Stimulated activated CD4-positive, alpha-beta T cell treated with anti-CD3 and anti-CD28 coated beads, Interleukin-4, amount 100 ng/mL, for 4 hours (primary cell): ENCODE measurements at places on chromosomes 7 and 10.
A peak's percentile ranks its signal among the peaks of the same experiment; 100 is the strongest.

DNA sequence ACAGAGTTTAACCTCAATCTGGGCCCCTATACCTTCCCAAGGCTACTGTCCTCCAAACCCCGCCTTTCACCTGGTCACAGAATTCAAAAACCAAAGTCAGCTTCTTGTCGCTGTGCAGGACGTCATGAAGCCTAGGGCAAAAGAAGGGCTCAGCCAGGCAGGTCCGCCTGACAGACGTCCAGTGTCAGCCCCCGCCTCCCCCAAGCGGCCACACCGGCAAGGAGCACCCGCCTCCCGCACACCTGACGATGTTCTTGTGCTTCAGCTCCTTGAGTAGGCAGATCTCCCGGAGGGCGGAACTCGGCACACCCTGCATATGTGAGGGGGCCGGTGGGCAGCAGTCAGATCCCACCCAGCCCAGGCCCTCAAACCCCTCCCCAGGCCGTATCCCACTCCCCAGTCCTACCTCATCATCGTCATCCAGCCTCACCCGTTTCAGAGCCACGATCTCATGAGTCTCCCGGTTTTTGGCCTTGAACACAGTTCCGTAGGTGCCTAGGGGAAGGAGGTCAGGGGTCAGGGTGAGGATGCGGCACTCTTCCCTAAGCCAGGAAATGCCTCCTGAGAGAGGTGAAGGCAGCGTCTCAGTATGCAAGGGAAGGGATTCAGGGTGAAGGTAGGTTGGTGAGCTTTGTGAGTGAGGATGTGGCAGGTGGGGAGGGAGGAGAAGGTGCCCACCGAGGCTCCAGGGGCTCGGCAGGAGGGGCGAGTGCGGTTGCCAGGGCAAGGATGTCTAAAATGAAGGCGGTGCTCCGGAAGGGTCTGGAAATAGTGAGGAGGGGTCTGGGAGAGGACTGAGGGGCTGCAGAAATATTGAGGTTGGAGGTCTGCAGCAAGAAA lies 811 bp downstream of the CDK5 start:
- DNase-seq, result no peak

DNA sequence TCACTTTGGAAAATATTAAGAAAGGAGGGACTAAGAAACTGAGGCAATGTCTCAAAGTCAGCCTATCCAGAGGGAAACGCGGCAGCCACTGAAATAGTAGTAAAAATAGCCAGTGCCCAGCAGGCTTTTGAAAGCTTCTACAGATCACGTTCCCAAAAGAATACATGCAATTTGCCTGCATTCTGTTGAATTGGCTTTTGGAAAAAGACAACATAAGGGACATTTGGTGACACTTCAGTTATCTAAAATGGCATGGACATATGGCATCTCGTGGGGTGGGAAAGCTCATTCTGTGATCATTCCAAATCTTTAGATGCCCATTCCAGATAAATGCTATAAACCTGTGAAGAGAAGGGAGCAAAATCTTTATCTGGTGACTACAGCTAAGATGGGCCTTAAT lies 82.8 kb upstream of the PDE1C start:
- DNase-seq, result no peak

DNA sequence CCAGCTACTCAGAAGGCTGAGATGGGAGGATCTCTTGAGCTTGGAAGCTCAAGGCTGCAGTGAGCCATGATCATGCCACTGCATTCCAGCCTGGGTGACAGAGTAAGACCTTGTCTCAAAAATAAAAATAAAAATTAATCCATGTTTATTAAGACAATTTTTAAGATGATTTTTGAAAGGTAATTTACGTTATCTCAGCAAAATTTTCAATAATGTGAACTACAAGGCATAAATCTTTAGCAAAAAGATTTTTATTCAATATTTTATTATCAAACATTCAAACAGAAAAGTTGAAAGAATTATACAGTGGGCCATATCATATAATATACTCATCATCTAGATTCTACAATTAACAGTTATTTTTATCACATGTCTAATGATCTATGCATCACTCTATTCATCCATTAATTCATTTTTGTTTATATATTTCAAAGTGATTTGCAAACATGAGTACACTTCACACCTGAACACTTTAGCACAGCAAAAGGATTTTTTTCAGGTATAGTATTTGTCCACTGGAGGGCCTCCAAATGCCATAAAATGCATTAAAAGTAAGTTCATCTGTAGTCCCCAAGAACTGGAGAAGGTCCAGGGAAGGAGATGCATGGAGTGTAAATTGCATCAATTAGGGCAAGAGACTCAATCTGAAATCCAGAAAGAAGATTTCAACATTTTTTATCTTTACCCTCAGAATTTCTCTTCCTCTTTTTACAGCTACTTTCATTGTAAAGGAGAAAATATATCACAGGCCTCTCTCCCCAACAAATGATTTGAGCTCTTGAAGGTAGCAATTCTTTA lies 38.6 kb upstream of the RSBN1L start:
- DNase-seq, result no peak

DNA sequence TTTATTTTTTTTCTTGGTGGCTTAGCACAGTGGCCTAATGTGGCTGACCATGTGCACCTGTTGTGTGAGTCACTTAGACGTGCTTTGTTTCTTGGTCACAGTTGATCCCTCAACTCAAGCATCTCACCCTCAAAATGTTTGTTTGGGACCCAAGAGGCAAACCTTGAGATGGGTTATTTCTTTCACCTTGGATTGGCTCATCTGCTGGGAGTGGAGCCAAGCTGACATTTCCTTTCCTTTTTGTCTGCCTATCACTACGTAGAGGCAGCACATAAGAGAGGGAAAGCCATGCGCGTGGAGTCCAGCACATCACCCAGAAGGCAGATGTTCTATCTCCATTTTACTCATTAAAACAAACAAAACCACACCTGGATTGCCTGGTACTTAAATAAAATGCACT lies 6.4 kb upstream of the PRKCQ start:
- no peak for DNase-seq

GRCh38 chr10:44311563-44312051 lies 73.3 kb downstream of the CXCL12 start:
- DNase-seq, result no peak

DNA sequence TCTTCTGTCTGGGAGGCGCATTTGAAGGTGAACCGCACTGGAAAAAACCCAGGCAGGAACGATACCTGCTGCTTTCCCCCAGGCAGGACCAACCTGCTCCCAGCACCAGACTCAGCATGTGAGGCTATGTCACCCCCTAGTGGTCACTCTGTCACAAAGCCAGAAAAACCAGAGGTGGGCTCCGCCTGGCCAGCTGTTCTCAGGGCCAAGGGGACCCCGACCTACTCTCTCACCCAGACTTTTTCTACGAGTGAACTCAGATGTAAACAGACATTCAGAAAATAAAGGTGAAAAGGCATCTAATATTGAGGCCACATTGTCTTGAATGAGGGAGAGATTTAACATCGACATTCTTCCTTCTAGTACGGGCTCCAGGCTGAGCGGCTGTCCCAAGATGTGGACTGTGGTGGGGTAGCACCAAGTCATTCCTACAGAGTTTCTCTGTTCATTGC lies 117.3 kb downstream of the PRKAG2 start:
- DNase-seq, result peak; percentile 56

DNA sequence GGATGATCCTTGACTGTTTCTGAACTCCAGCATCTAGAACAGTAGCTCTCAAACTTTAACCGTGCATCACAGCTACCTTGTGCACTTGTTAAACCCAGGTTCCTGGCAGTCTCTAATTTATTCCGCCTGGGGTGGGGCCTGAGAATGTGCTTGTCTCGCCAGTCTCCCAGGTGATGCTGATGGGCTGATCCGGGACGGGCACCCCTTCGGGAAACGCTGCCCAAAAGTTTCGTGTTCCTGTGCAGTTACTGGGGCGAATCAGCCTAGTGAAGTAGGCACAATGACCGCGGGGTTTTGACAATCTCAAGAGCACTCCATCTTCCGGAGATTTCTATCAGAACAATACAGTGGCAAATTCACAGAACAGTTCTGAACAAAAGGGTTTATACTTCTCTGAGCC lies 29.9 kb downstream of the ADCYAP1R1 start:
- no peak for DNase-seq

GRCh38 chr7:131637859-131638258 lies 81.4 kb upstream of the PODXL start:
- no peak for DNase-seq

DNA sequence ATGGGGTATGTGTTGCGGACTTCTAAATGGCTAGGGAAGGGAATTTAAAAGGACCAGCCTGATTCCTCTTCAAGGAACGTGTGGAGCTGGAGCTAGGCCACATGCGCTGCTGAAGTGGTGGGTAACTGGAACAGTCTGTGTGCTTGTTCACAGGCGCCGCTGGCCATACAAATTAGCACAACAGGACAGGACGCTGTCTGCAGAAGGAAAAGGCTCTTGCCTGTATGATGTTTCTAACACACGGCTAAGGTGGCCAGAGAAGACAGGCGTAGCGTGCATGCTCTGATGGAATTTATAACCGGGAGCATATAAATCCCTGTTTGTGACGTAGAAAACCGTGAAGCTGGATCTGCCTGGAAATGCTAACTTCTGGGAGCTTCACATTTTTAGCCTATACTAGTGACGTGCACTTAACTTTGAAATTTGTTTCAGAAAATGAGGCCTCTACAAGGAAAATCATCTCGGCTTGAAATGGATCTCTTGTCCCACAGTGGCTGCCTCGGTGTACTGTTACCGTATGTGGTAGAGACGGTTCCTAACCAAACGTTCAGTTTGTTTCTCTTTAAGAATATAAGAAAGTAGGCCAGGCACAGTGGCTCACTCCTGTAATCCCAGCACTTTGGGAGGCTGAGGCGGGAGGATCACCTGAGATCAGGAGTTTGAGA lies 569.4 kb downstream of the PTPRN2 start:
- no peak for DNase-seq

- no peak for DNase-seq
Measured at GRCh38 chr10:61888744-61889143, 12.8 kb upstream of the ARID5B start.

- no peak for DNase-seq
Measured at GRCh38 chr10:21260506-21261149, 264.9 kb downstream of the SKIDA1 start.

DNA sequence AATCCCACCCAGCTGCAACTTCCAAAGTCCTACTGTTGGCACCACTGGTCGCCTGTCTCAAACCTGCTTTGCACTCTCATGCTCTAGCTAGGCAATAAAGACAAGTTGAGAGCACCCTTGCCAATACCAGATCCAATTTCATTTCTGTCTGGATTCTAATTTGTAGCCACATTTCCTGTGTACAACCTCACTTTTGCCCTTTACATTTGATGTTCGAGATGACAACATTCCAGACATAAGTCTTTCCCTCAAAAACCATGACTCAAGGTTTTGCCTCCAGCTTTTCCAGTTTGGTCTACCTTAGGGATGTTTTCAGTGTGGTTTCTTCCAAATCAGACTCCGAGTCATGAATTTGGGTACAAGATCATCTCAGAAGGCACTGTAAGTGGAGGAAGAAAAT lies 309.0 kb downstream of the GPAM start:
- DNase-seq, result no peak

GRCh38 chr10:5447611-5448071 lies 35.3 kb downstream of the NET1 start:
- no peak for DNase-seq

- DNase-seq, result no peak
Measured at GRCh38 chr10:5195727-5196374, 786 bp upstream of the AKR1C4 start.

- no peak for DNase-seq
Measured at GRCh38 chr10:62059217-62059920, 157.9 kb downstream of the ARID5B start.

GRCh38 chr7:99340659-99341058 lies 15.0 kb downstream of the ARPC1A start:
- DNase-seq, result no peak

DNA sequence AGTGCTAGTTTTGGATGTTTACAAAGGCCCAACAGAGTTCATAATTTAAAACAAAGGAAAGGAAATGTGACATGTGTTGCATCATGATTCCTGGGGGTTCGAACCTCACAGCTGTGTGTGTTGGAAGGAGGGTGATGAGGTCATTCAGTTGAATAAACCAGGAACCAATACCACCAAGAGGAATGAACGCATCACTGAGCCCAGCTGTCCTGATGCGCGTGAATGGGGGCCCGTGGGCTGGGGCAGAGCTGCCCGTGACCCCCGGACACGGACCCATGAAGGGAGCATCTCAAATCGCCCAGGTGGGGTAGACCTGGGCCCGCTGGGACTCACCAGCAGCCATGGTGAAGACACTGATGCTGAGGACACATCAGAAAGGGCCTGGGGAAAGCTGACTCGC lies 33.0 kb downstream of the BRI3 start:
- no peak for DNase-seq

DNA sequence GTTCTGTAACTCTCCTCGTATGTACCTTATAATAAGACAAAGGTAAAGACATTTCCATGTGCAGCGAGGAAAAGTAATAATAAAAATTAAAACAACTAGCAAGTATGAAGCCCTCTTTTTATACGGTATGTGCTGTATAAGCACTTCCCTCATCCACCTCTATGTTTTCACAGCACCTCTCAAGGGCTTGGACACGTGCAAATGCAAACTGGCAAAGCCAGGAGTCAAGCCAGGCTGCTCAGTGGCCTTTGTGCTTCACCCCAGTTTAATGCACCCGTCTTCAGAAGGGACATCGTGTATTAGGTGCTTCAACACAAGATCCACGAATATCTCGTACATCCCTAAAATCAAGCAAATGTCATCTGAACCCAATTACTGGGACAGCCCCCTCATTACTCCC lies 1.3 kb upstream of the DGKI start:
- DNase-seq, result no peak

GRCh38 chr10:114931072-114931679 lies 6.8 kb upstream of the TRUB1 start:
- DNase-seq, result no peak

GRCh38 chr7:20244334-20245120 lies 27.3 kb upstream of the MACC1 start:
- DNase-seq, result no peak

GRCh38 chr7:44982535-44982923 lies 3.7 kb upstream of the MYO1G start:
- no peak for DNase-seq

DNA sequence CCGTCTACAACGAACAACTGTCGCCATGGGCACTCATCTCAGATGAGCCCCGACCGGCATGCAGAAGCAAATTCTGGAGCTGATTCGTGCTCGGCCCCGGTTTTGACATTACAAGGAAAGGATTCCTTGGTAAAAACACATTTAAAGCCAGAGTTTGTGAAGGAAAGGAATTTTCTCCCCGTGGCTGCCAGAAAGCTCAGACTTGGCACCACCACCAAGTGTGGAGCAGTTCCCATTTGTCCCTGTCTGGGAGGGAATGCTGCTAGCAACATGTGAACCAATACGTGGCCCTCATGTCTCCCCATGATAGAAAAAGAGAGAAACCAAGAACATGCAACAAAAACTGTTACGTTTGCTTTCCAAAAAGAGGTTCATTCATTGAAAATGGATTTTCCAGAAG lies 55.2 kb upstream of the DDC start:
- no peak for DNase-seq

GRCh38 chr10:43138757-43139241 lies 554 bp downstream of the CSGALNACT2 start:
- peak; percentile 53 for DNase-seq

DNA sequence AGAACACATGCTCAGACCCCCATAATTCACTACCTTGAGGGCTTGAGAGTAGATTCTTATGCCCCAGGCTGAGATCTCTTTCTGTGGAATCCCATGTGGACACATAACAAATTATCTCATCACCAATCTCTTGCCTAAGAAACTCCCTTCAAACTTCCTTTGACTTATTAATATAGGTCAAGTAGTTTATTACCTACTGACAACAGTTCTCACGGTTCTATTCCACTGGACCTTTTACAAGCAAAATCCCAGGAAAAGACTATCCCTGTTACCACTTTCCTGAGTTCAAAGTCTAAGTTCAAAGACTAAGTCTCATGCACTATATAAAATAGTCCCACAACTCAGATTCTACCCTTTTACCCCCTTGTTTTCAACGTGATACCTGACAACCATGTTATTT lies 754.7 kb downstream of the SUGCT start:
- no peak for DNase-seq
